ENCODE measurements at places on chromosomes 16 and 17. TPM values are rescaled to one million over a fixed set of nuclear protein-coding genes. Genes with fewer than 3 reads are reported as not detected.

- peaks cover 14% of the 10 kb centered on the region for H3K4me1 ChIP-seq
- no peak for DNase-seq
- H3K36me3 ChIP-seq = no peaks in the 10 kb centered on the region
These were observed 2.7 kb downstream of the SPNS2 start for GRCh38 chr17:4501295-4501949.

GRCh38 chr16:67296420-67296819 is 17.1 kb downstream of the PLEKHG4 start:
- H3K27ac ChIP-seq = no peak overlapping the region
- H3K27me3 ChIP-seq = no peaks in the 10 kb centered on the region
- no peak overlapping the region for H3K4me3 ChIP-seq
- no peak for DNase-seq
- no peaks in the 10 kb centered on the region for H3K4me1 ChIP-seq

DNA sequence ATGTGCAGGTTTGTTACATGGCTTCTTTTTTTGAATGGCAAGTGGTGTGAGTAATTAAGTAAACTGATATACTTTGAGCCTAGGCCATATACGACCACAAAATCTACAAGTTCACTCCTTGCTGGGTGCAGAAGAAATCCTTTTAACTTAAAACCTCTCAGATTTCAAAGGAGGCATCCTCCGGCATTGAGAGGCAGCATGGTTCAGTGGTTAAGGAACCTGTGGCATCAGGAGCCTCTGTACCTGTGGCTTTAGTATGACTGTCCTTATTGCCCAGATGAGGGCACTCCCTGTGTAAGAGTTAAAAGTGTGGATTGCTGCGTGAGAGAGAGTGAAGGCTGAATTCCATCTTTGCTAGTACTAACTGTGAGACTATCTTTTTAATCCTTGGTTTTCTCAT is 3.3 kb downstream of the NLRP1 start:
- peaks cover 14% of the 10 kb centered on the region for H3K4me1 ChIP-seq
- no peak overlapping the region for H3K4me3 ChIP-seq
- DNase-seq = no peak
- no peak overlapping the region for H3K27ac ChIP-seq
- no peaks in the 10 kb centered on the region for H3K36me3 ChIP-seq

- no peak overlapping the region for H3K27ac ChIP-seq
- no peak for DNase-seq
- H3K36me3 ChIP-seq = no peaks in the 10 kb centered on the region
- peaks cover 6% of the 10 kb centered on the region for H3K4me1 ChIP-seq
- H3K27me3 ChIP-seq = peaks cover 9% of the 10 kb centered on the region
These were observed 85.7 kb downstream of the MGAT5B start for GRCh38 chr17:76953946-76954345.

- H3K4me3 ChIP-seq = no peak overlapping the region
- H3K27ac ChIP-seq = no peak overlapping the region
- no peak for DNase-seq
- H3K27me3 ChIP-seq = no peaks in the 10 kb centered on the region
- no peaks in the 10 kb centered on the region for H3K4me1 ChIP-seq
These were observed 13.5 kb downstream of the PSMD7 start for GRCh38 chr16:74309789-74310781.

- no peaks in the 10 kb centered on the region for H3K36me3 ChIP-seq
- H3K27me3 ChIP-seq = no peaks in the 10 kb centered on the region
- no peak overlapping the region for H3K27ac ChIP-seq
- H3K4me3 ChIP-seq = no peak overlapping the region
These were observed 81.2 kb downstream of the TOX3 start for GRCh38 chr16:52465711-52466267.

DNA sequence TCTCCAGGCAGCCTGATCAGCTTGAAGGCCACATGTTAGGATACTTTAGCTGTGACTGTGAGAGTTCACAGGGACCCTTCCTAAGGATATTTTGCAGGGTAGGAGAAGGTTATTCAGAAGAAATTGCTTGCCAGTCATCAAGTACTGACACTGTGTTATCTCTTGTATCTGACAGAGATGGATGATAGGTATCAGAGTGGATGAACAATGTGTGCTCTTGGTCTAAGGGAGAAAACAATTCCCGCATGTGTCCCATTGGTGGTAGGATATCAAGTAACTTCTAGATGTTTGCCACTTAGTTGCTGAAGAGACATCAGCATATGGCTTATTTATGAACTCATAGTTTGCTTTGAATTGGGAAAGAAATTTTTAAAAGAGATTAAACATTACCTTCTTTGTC is 219.3 kb downstream of the SPECC1 start:
- no peak overlapping the region for H3K4me3 ChIP-seq
- peaks cover 3% of the 10 kb centered on the region for H3K4me1 ChIP-seq
- no peaks in the 10 kb centered on the region for H3K36me3 ChIP-seq
- no peaks in the 10 kb centered on the region for H3K27me3 ChIP-seq

GRCh38 chr17:58965221-58965620 is 141.5 kb downstream of the TRIM37 start:
- H3K4me3 ChIP-seq = no peak overlapping the region
- H3K27ac ChIP-seq = no peak overlapping the region
- no peaks in the 10 kb centered on the region for H3K36me3 ChIP-seq
- H3K27me3 ChIP-seq = no peaks in the 10 kb centered on the region
- H3K4me1 ChIP-seq = no peaks in the 10 kb centered on the region
- DNase-seq = no peak

GRCh38 chr16:78675312-78675711 is 575.9 kb downstream of the WWOX start:
- H3K4me3 ChIP-seq = no peak overlapping the region
- no peaks in the 10 kb centered on the region for H3K27me3 ChIP-seq
- no peaks in the 10 kb centered on the region for H3K4me1 ChIP-seq
- no peaks in the 10 kb centered on the region for H3K36me3 ChIP-seq
- no peak overlapping the region for H3K27ac ChIP-seq

DNA sequence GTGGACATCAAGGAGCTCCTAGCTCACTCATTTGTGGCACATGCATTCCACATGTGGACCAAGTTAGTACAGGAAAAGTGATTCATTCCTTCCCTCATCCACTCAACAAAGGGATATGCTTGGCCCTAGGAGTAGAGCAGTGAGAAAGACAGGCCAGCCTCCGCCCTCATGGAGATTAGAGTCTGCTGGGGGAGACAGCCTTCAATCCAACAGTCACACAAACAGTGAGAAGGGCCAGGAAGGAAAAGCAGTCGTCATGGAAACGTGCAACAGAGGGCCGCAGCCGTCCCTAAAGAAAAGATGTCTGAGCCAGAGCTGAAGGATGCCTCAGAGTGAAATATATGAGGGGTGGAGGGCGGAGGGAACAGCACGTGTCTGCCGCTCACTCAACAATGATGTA is 109.9 kb downstream of the VPS53 start:
- peaks cover 25% of the 10 kb centered on the region for H3K4me1 ChIP-seq
- H3K27me3 ChIP-seq = no peaks in the 10 kb centered on the region
- H3K4me3 ChIP-seq = no peak overlapping the region
- DNase-seq = no peak
- no peak overlapping the region for H3K27ac ChIP-seq

- H3K36me3 ChIP-seq = peaks cover 80% of the 10 kb centered on the region
- peaks cover 23% of the 10 kb centered on the region for H3K4me1 ChIP-seq
- H3K27ac ChIP-seq = no peak overlapping the region
- H3K4me3 ChIP-seq = no peak overlapping the region
These were observed 7.0 kb upstream of the FAAP100 start for GRCh38 chr17:81558941-81559806.

GRCh38 chr16:17416461-17417311 is 54.1 kb downstream of the XYLT1 start:
- no peak overlapping the region for H3K27ac ChIP-seq
- no peak overlapping the region for H3K4me3 ChIP-seq
- no peaks in the 10 kb centered on the region for H3K36me3 ChIP-seq
- no peaks in the 10 kb centered on the region for H3K4me1 ChIP-seq
- DNase-seq = no peak
- H3K27me3 ChIP-seq = no peaks in the 10 kb centered on the region

DNA sequence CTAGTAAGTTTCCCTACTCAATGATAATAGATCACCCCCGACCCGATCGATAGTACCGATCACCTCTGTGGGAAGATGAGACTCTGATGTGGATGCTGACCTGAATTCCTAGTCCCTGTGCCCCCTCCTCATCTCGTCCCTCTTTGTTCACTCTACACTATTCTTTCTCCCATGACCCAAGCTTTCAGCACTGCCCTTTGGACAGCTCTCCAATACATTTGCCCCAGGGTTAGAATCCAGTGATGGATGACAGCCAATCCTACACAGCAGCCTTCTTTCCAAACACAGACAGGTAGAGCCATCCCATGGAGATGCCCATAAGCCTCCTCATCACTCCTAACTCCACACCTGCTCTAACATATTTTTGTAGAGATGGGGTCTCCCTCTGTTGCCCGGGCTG is 141.1 kb downstream of the GSG1L start:
- H3K27me3 ChIP-seq = no peaks in the 10 kb centered on the region
- H3K4me3 ChIP-seq = no peak overlapping the region
- H3K36me3 ChIP-seq = no peaks in the 10 kb centered on the region
- no peaks in the 10 kb centered on the region for H3K4me1 ChIP-seq
- no peak for DNase-seq

CEP295NL gene
- 0.19 TPM for total RNA-seq

CRYBA1 gene
- not detected for total RNA-seq

PLK1 gene
- total RNA-seq = 0.90 TPM

TGFB1I1 gene
- 8.6 TPM for total RNA-seq

BCO1 gene
- total RNA-seq = not detected

Measured in psoas muscle (tissue), 8 donors.